ENCODE measurements at places on chromosomes 3 and 15.
A peak's percentile ranks its signal among the peaks of the same experiment; 100 is the strongest.

DNA sequence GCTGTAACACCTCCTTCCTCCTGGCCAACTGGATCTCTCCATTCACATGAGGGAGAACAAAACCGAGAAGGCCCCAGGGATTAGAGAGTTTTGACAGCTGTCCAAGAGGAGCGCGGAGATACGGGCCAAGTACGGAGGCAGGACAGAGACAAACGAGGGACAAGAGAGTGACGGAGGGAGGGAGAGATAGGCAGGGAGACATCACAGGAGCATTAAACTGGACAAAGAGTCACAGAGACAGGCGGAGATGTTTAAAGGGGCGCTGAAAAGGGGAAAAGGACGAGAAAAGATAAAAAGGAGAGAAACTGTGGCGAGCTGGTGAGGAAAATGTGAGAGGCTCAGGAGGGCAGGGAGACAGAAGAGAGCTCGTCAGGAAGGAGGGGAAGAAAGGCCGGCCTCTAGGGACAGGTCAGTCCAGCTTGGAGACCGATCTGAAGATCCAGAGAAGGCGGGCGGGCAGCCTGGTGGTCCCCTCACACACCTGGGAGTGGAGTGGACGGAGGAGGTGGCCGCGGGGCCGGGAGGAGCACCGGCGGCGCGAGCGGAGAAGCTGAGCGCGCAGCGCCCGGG, 40.5 kb upstream of the ROPN1 start:
- peak; percentile 66 for DNase-seq

DNA sequence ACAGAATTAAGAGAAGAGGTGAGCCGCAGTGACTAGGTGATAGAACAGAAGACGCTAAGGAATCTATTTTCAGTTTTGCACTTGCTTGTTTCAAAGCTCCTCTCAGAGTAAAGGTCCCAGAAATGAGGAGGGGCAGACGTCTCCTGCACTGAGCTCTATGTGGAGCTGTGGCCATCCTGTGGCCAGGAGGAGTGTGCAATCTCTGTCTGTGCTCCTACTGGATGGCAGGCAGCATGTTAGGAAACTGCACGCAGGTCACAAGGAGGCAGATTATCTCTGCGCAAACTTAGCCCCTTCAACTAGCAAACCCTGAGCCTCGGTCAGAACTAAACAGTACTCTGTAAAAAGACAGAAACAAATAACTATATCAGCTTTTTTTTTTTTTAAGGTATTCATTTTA, 31.1 kb upstream of the PPIB start:
- no peak for DNase-seq

- DNase-seq, result no peak
These were observed 45.2 kb downstream of the CCNB2 start for GRCh38 chr15:59150185-59150584.

DNA sequence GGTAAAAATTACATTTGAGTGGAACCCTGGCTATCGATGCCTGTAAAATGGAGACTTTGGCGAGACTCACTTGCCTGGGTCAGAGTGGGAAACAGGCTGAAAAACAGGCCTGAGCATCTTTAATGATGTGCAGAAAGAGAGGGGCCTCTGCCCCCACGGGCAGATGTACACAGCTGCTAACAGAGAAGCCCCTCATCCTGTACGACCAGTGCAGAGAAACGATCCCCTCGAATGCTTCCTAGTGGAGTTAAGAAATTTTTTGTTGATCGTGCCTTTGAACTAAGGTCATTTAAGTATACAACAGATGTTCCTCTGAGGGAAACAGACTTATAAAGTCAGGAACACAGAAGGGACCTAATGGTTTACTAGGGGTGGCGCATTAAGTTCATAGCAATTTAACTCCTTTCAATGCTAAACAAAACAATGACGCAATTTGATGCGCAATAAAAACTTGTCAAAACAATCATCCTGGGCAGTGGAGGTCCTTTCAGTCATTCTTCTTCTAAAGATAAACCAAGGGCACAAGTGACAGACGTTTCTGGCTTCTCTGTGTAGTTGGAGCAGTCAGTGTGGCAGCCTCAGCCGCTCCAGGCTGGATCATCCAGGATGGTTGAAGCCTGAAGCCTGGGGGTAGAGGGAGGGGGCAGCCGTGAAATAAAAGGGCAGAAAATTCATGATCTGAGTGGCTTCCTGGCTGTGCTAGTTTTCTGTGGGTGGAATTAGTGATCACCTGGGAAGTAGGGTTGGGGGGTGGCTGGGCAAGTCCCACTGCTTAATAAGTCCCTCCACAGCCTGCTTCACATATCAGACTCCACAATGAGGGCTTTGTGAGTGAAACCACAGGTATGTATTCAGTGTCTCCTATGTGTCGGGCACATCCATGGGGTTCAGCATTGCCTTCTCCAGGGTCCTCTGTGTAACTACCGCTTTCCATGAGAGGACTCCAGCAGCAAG, 50.8 kb upstream of the MRPS22 start:
- DNase-seq, result no peak

GRCh38 chr3:85210540-85210939, 251.8 kb downstream of the CADM2 start:
- DNase-seq, result no peak

All from NCI-H446 treated with DMSO at 0.1 percent for 48 hours (cell line).